Right ventricle myocardium inferior (tissue), 1 donor: ENCODE measurements at places on chromosomes 12 and 14. TPM values are rescaled to one million over a fixed set of nuclear protein-coding genes. Genes with fewer than 3 reads are reported as not detected.

Gene IGF1
- 10.9 TPM for total RNA-seq

Gene PRKD1
- total RNA-seq, result 3.2 TPM

DNA sequence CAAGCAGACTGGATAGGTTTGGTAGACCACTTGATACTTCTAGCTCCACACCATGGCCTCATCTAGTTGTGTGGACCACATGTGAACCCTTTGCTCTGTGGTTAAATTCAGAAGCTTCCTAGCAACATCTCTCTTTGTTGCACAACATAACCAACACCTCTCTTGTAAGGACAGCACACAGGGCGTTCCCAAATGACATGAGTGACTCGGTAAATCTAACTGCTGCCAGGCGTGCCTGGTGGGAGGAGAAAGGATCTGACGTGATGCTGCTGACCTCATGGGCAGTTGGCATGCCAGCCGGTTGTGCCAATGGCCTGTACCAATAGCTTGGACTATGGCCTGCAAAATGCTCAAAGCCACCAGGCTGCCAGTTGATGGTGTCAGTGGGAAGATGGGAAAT is 93.8 kb downstream of the CPSF2 start:
- DNase-seq, result no peak

DNA sequence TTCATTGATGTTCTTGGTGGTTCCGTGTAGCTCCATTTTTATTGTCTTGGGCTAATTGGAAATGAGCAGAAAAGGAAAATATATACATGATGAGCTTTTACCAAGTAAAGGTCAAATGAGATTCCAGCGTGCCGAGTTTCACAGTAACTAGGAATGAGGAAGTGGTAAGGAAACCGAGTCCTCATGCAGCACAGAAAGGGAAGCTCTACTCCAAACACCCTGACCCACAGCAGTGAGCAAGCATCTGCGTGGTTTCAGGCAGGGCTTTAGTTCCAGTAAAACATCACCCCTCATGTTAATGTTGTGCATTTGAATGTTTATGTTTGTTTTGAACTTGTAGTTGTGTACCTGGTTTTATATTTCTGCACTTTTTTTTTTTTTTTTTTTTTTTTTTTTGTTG is 208.0 kb downstream of the SLC41A2 start:
- no peak for DNase-seq

Gene GPR84
- total RNA-seq, result 0.22 TPM
